ENCODE measurements at places on chromosomes 1 and 21.

- peak; percentile 84 for DNase-seq
Measured at GRCh38 chr1:201447903-201448871, 20.8 kb downstream of the PHLDA3 start.

GRCh38 chr1:154466921-154467417, 35.0 kb upstream of the TDRD10 start:
- DNase-seq, result no peak

DNA sequence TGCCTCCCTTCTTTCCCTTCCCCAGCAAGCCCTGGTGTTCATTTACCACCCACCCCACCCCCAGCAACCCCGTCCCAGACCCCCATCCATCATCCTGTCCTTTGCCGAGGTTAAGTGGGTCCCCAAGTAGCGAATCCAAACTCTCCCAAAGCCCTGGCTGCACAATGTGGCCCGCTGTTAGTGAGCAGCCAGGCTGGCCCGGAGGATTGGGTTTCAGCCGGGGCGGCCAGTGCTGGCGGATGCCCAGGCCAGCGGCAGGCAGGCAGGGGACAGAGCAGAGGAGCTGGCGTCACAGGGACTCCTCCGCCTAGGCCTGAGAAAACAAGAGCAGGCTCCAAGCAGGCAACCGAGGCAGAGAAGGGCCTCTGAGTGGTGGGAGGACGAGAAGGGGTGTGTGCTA, 61.4 kb downstream of the EPHB2 start:
- no peak for DNase-seq

DNA sequence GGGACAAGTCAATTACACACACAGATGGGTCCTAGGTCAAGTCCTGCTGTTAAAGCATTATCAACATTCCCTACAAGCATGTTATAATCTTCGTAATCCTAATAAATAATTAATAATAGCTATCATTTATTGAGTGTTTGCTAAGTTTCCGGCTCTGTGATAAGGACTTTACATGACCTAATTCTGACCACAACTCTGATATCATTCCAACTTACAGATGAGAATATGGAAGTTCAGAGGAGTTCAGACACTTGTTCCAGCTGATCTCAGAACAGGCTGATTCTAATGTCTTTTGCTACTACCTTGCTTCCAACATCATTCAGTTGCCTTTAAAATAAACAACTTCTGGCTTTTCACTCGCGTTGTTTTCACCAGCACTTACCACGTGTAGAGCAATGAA, 770.1 kb upstream of the CXADR start:
- DNase-seq, result no peak

DNA sequence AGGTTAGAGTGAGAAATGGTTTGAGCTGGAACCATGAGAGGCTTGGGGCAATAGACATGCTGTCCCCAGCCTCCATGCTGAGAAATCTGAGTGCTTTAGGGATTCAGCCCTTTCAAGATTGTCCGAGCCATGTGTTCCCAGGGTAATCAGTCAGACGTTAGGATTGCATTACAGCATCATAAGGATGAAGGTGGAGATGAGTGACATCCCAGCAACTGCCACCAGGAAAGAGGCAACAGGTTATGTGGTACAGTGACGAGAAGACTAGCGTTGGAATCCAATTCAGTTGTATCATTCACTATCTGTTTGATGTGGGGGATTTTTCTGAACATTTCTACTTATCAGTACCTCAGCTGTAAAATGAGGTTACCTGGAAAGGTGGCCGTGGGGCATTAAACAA, 1.7 kb downstream of the CAMK1G start:
- no peak for DNase-seq

- DNase-seq, result no peak
Measured at GRCh38 chr1:185156288-185156853, 382 bp downstream of the TRMT1L start.

GRCh38 chr1:88878731-88879130, 12.6 kb downstream of the GTF2B start:
- no peak for DNase-seq

Measured in activated CD8-positive, alpha-beta memory T cell treated with anti-CD3 and anti-CD28 coated beads, Interleukin-2, amount 50 U/mL, for 48 hours (primary cell).